Lower leg skin (tissue), 4 donors: ENCODE measurements at places on chromosomes 2 and 18. TPM values are rescaled to one million over a fixed set of nuclear protein-coding genes. Genes with fewer than 3 reads are reported as not detected.

ATP6V1B1 gene
- 37.5 TPM for total RNA-seq

IL37 gene
- total RNA-seq, result 138 TPM

INO80D gene
- total RNA-seq, result 25.7 TPM

DSEL gene
- 4.9 TPM for total RNA-seq

EGR4 gene
- not detected for total RNA-seq

SMAD4 gene
- total RNA-seq, result 103 TPM

NOSTRIN gene
- total RNA-seq, result 3.0 TPM

GKN2 gene
- total RNA-seq, result not detected

FOXI3 gene
- 2.2 TPM for total RNA-seq

SERPINB4 gene
- 1.3 TPM for total RNA-seq
